T-helper 17 cell (primary cell): ENCODE measurements at places on chromosomes 4 and X. TPM values are rescaled to one million over a fixed set of nuclear protein-coding genes. Genes with fewer than 3 reads are reported as not detected.

DNA sequence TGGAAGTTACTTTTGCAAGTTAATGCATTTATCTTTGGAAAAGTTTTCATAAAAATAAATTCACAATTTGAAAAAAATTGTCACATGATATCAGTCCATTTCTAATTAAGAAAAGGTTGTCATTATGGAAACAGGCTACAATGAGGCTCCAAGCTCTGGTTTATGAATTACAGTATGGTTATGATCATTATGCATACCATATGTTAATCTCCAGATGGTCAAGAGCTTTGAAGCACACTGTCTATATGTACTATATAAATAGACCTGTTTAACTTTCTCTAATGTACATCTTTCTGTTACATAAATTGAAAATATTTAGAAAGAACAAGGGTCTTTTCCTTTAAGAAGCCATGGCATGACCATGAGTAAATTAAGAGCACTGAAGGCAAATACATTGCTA is 2338.8 kb downstream of the PCDH7 start:
- H3K4me3 ChIP-seq = no peak overlapping the region
- no peaks in the 10 kb centered on the region for H3K27me3 ChIP-seq
- no peak for DNase-seq
- no peaks in the 10 kb centered on the region for H3K36me3 ChIP-seq
- no peaks in the 10 kb centered on the region for H3K4me1 ChIP-seq
- H3K27ac ChIP-seq = no peak overlapping the region

FGB gene
- total RNA-seq = not detected

DNA sequence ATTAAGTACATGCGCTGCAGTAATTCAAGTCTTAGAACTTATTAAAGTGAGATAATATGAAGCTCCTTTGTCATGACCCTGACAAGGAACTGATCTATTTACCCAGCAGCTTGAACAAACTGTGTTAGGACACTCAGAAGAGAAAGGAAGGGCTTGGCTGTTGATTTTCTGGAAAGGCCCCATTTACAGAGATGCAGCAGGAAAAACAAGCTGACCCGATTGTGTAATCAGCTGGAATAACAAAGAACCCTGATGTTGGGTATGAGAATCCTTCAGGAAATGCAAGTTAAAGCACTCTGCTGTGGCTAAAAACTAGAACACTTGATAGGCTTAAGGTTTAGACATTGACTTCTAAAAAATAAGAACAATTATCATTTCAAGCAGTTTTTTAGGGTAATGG is 64.8 kb downstream of the TBC1D9 start:
- H3K27ac ChIP-seq = no peak overlapping the region
- peaks cover 2% of the 10 kb centered on the region for H3K4me1 ChIP-seq
- H3K4me3 ChIP-seq = no peak overlapping the region

GRCh38 chr4:109589605-109590004 is 29.6 kb downstream of the MCUB start:
- no peaks in the 10 kb centered on the region for H3K36me3 ChIP-seq
- no peaks in the 10 kb centered on the region for H3K27me3 ChIP-seq
- no peak overlapping the region for H3K4me3 ChIP-seq

DNA sequence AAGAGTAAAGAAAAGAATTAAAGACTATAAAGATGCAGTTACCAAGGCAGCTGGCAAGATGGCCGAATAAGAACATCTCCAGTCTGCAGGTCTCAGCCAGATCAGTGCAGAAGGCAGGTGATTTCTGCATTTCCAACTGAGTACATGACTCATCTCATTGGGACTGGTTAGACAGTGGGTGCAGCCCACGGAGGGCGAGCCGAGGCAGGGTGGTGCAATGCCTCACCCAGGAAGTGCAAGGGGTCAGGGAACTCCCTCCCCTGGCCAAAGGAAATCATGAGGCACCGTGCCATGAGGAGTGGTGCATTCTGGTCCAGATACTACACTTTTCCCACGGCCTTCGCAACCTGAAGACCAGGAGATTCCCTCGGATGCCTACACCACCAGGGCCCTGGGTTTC is 20.5 kb downstream of the SPIN4 start:
- H3K36me3 ChIP-seq = peaks cover 10% of the 10 kb centered on the region
- no peaks in the 10 kb centered on the region for H3K27me3 ChIP-seq
- H3K4me1 ChIP-seq = no peaks in the 10 kb centered on the region
- no peak overlapping the region for H3K4me3 ChIP-seq
- no peak for DNase-seq

DNA sequence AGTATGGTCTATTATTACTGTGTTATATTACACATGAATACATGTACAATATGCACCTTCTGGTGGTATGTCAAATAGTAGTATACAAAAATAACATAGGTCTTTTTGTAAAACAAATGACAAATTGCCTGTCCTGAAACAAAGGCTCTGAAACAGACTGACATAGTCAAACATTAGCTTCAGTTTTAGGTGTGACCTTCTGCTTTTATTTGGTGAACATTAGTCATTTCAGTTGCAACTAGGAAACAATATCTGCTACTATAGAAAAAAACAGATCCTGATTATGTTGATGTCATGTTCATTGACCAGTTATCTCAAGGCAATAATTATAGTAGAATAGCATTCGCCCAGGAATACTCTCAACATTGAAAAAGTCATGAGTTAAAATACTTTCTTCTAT is 123.0 kb downstream of the CHRNA9 start:
- no peak overlapping the region for H3K27ac ChIP-seq
- H3K4me1 ChIP-seq = peaks cover 4% of the 10 kb centered on the region
- no peak for DNase-seq

NAP1L3 gene
- total RNA-seq = 3.9 TPM

DNA sequence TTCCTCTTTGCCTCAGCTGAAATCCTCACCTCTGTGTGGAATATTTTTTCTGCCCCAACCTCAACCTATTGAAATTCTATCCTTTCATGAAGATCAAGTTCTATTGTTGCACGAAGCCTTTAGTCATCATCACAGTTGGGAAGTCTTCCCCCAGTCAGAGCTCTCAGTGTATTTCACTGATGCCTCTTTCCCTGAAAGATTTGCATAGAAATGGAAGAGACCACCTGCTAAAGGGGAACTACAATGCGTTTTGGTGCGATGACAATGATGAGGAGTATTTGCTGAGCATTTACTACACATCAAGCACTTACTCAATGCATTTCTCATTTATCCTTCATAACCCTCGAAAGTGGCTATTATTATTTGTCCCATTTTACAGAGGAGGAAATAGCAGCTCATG is 151.2 kb upstream of the KLF3 start:
- H3K27me3 ChIP-seq = no peaks in the 10 kb centered on the region
- peaks cover 66% of the 10 kb centered on the region for H3K4me1 ChIP-seq
- H3K27ac ChIP-seq = peak overlapping the region; percentile 54
- peaks cover 3% of the 10 kb centered on the region for H3K36me3 ChIP-seq

DNA sequence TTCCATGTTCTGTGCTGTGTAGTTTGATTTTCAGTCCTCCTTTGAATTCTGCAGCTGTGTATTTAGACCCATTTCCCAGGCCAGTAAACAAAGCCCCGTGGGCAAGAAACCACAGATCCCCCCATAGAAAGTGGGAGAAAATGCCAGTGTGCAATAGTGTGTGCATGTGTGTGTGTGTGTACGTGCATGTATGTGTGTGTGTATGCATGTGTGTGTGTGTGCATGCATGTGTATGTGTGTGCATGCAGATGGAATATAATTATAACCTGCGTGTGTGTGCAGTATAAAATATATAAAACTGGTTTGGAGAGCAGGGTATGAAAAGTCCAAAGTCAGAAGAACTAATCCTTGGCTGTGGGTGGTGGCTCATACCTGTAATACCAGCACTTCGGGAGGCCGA is 5.2 kb upstream of the CD99 start:
- no peak overlapping the region for H3K27ac ChIP-seq
- H3K27me3 ChIP-seq = no peaks in the 10 kb centered on the region
- peaks cover 7% of the 10 kb centered on the region for H3K4me1 ChIP-seq

- H3K27ac ChIP-seq = no peak overlapping the region
- no peaks in the 10 kb centered on the region for H3K36me3 ChIP-seq
- DNase-seq = no peak
These were observed 64.1 kb upstream of the TENM3 start for GRCh38 chr4:182179105-182179504.

DNA sequence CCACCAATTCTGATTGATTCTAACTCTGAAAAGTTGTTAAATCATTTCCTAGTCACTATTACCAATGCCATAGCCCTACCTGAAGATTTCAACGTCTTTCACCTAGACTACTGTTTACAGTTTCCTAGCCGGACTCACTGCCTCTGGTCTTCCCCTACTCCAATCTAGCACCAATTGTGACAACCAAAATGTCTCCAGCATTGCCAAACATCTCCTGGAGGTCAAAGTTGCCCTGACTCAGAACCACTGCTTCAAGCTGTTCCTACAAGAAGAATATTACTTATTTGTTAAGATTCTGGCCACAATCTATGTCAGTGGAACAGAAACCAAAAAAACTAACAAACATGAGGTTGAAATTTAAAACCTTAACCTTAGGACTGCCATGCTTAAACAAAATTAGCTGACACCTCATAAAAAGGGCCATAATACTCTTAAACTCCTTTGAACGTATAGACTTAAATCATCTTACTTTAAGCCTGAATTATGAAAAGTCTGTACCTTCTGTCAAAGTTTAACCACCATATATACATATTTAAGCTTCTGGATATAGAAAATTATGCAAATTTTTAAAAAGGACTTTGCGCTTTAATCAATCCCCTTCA is 2.1 kb downstream of the PDS5A start:
- peaks cover 2% of the 10 kb centered on the region for H3K36me3 ChIP-seq
- H3K4me1 ChIP-seq = peaks cover 35% of the 10 kb centered on the region
- H3K27ac ChIP-seq = peak overlapping the region; percentile 88
- H3K27me3 ChIP-seq = no peaks in the 10 kb centered on the region

DNA sequence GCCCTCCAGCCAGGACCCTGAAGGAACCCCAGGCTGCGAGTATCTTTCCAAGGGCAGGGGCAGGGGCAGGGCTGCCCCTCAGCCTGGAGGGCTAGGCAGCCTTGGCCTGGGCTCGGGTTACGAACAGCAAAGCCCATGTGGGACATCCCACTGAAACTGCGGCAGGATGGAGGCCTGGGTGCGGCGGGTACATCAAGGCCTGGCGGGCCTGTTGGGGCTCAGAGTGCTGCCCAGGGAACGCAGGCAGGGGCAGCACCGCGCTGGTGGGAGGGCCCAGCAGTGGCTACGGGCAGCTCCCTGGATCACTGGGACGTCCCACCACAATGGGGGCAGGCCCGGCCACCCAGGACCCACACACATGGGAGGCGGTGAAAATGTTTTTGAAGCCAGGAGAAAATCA is 10.9 kb downstream of the NAT8L start:
- no peak overlapping the region for H3K27ac ChIP-seq
- H3K4me3 ChIP-seq = no peak overlapping the region
- H3K36me3 ChIP-seq = no peaks in the 10 kb centered on the region
- H3K4me1 ChIP-seq = no peaks in the 10 kb centered on the region
- no peak for DNase-seq

FAM149A gene
- total RNA-seq = 1.4 TPM

DNA sequence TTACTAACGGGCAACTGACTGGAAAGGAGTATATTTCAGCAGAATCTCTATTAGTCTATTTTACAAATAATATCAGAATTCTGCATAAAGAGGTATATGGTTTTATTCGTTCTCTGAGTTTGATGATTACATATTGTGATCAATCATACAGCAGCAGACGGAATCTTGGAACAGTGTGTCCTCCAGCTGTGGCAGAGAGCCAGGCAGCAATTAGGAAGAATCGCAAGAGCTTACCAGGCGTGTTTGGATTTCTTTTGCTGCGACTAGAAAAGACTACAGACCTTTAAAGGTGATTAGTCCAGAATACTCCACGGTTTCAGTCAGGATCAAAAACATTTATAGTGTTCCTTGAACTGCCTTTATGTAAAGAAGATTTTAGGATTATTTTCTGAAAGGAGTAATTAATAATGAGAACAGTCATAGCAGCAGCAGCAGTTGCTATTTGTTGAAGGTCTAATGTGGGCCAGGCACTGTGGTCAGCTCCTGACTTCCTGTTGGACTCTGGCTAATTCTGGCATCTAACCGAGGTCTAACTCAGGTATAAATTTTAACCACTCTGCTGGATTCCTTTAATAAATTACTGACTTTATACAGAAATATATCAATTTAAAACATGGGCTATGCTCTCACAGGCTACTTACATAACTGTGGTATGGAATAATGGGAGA is 225.3 kb upstream of the CXorf66 start:
- H3K27me3 ChIP-seq = no peaks in the 10 kb centered on the region
- H3K4me3 ChIP-seq = no peak overlapping the region
- no peak for DNase-seq

TCEAL6 gene
- not detected for total RNA-seq

DHX15 gene
- 138 TPM for total RNA-seq

VSIG1 gene
- 20.9 TPM for total RNA-seq

UGT2B15 gene
- not detected for total RNA-seq

DNA sequence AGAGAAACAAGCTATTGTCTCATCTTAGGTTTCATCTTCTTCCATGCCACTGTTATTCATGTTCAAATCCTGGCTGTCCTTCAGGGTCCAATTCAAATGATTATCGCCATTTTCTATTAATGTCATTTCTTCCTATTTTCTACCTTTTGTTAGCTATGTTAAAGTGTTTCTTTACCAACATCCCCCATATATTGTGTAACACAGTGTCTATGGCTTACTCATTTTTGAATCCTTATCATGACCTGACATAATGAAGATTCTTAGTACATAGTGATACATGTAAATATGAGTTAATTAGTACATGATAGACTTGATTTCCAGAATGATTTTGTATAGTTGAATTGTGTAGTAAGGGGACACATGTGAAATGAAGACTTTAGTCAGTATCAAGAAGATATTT is 152.4 kb downstream of the SNCA start:
- no peak overlapping the region for H3K27ac ChIP-seq
- H3K4me1 ChIP-seq = peaks cover 4% of the 10 kb centered on the region
- H3K27me3 ChIP-seq = peaks cover 18% of the 10 kb centered on the region
- peaks cover 6% of the 10 kb centered on the region for H3K36me3 ChIP-seq
- no peak for DNase-seq

DNA sequence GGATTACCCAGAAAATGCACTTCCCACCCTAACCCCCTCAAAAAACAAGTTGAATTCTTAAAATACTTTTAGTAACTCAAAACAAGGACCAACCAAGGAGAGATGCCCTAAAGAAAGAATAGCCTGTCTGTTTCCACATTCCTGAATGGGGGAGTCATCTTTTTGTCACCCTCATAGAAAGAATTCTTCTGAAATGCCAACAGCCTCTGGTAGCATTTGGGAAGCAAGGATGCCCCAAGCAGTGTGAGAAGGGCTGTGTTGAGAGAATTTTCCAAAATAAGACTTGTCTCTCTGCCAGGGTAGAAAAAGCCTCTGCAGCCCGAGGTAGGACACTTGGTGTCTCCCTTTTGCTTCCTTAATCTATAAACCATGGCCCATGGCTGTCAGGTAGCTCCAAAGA is 173.1 kb upstream of the VCX3A start:
- no peak overlapping the region for H3K27ac ChIP-seq
- no peaks in the 10 kb centered on the region for H3K36me3 ChIP-seq
- H3K4me1 ChIP-seq = no peaks in the 10 kb centered on the region
- no peak overlapping the region for H3K4me3 ChIP-seq
- no peaks in the 10 kb centered on the region for H3K27me3 ChIP-seq
- DNase-seq = no peak

- no peak overlapping the region for H3K27ac ChIP-seq
- no peaks in the 10 kb centered on the region for H3K4me1 ChIP-seq
- H3K36me3 ChIP-seq = no peaks in the 10 kb centered on the region
- no peak overlapping the region for H3K4me3 ChIP-seq
- H3K27me3 ChIP-seq = no peaks in the 10 kb centered on the region
These were observed 273.6 kb downstream of the FRMPD4 start for GRCh38 chrX:12411831-12412230.

SLC6A14 gene
- not detected for total RNA-seq

- H3K27ac ChIP-seq = no peak overlapping the region
- H3K4me1 ChIP-seq = no peaks in the 10 kb centered on the region
- no peak for DNase-seq
- H3K4me3 ChIP-seq = no peak overlapping the region
These were observed 72.9 kb downstream of the CLDN34 start for GRCh38 chrX:10039821-10040793.

CDS1 gene
- 0.47 TPM for total RNA-seq

GRCh38 chrX:19070555-19070994 is 51.7 kb downstream of the ADGRG2 start:
- H3K27me3 ChIP-seq = no peaks in the 10 kb centered on the region
- no peak overlapping the region for H3K4me3 ChIP-seq
- no peaks in the 10 kb centered on the region for H3K4me1 ChIP-seq
